ENCODE measurements at places on chromosomes 7 and 10. TPM values are rescaled to one million over a fixed set of nuclear protein-coding genes. Genes with fewer than 3 reads are reported as not detected.

The CNPY1 gene
- polyA plus RNA-seq = not detected

DNA sequence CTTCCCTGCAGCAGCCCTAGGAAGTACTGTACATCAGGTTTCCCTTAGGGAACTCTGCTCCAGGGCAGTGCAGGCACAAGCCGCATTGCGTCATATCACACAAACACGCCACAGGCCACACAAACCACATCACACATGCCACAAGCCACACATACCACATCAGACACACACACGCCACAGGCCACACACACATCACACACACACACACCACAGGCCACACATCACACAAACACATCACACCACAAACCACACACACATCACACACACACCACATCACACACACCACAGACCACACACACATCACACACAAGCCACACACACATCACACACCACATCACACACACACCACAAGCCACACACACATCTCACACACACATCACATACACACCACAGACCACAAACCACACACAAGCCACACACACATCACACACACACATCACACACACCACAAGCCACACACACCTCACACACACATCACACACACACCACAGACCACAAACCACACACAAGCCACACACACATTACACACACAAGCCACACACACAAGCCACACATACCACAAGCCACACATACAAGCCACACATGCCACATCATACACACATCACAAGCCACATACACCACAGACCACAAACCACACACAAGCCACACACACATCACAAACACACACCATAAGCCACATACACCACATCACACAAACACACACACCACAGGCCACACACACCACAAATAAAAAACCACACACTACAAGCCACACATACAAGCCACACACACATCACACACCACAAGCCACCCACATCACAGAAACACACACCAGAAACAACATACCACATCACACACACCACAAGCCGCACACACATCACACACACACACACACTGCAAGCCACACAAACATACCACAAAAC is 53.4 kb downstream of the TMEM209 start:
- H3K4me1 ChIP-seq = no peaks in the 10 kb centered on the region
- H3K27me3 ChIP-seq = no peaks in the 10 kb centered on the region
- H3K36me3 ChIP-seq = no peaks in the 10 kb centered on the region
- no peak for DNase-seq

- H3K27me3 ChIP-seq = peaks cover 15% of the 10 kb centered on the region
- H3K36me3 ChIP-seq = no peaks in the 10 kb centered on the region
- no peaks in the 10 kb centered on the region for H3K4me1 ChIP-seq
- no peak for DNase-seq
- no peak overlapping the region for H3K27ac ChIP-seq
- no peak overlapping the region for H3K4me3 ChIP-seq
Observed at GRCh38 chr7:12633582-12633981, 53.9 kb upstream of the ARL4A start.

DNA sequence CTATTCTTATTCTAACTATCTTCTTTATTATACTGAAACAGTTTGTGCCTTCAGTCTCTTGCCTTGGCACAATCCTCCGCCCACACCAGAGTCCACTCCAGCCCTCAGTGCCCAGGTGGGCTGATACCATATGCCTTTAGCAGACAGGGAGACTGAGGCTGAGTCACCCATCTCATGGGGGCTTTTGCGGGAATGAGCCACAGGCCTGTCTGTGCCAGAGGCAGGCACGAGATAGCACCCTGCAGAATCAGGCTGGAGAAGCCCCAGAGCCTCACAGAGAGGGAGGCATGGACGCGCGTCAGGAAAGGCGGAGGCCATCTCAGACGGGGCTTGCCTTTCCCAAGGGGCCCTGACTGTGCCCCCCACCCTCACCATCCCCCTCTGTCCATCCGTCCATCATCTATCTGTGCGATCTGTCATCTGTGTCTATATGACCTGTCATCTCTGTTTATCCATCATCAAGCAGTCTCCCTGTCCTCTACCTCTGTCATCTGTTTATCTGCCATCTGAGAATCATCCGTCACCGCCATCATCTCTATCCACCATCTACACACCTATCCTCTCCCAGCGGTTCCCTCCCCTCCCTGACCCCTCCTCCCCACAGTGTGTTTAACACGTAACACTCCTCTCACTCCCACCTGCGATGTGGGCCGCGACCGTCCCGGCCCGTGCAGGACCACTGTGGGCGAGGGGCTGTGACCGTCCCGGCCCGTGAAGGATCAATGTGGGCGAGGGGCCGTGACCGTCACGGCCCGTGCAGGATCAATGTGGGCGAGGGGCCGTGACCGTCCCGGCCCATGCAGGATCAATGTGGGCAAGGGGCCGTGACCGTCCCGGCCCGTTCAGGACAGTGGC is 7.3 kb upstream of the ADAP1 start:
- H3K36me3 ChIP-seq = peaks cover 4% of the 10 kb centered on the region
- H3K4me3 ChIP-seq = no peak overlapping the region
- H3K27ac ChIP-seq = no peak overlapping the region
- peaks cover 24% of the 10 kb centered on the region for H3K4me1 ChIP-seq

- peak overlapping the region; percentile 53 for H3K27ac ChIP-seq
- H3K36me3 ChIP-seq = no peaks in the 10 kb centered on the region
- H3K4me3 ChIP-seq = no peak overlapping the region
- no peaks in the 10 kb centered on the region for H3K27me3 ChIP-seq
Observed at GRCh38 chr10:132223611-132224342, 37.0 kb downstream of the DPYSL4 start.

DNA sequence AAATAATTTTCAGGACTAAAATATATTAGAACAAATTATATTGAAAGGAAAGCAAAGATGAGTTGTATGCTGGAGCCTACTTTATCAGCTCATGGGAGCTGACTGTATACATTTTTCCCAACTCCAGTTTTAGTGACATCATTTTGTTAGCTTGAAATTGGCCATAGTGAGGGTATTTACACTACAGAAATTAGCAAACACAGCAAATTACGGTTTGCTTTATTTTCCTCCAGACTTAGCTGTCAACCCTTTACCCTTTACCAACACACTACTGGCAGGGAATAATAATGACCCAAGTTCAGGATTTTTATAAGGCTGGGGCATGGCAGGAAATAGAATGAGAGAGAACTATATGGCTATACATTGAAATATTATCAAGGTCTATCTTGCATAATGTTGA is 120.3 kb upstream of the PRSS1 start:
- no peak overlapping the region for H3K4me3 ChIP-seq
- no peaks in the 10 kb centered on the region for H3K4me1 ChIP-seq
- H3K36me3 ChIP-seq = no peaks in the 10 kb centered on the region
- DNase-seq = no peak
- 0 out of 2 replicates have a peak, but pooled peaks cover 6% of the 10 kb centered on the region for H3K27me3 ChIP-seq
